Activated CD4-positive, alpha-beta T cell treated with anti-CD3 and anti-CD28 coated beads for 48 hours (primary cell): ENCODE measurements at places on chromosomes 7 and 10.

DNA sequence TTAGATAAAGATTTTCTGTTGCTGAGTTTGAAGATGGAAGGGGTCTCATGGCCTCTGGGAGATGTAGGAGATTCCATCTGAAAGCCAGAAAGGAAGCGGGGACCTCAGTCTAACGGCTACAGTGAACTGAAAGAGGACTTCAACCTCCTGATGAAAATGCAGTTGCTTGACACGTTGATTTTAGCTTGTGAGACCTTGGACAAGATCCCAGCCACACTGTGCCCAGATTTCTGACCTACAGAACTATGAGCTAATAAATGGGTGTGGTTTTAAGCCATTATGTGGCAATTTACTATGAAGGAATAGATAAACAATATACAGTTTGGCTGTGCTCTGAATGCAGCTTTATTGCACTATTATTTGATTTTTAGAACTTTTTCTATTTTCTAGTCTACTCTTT, 342.3 kb upstream of the SEMA3D start:
- no peak for DNase-seq

DNA sequence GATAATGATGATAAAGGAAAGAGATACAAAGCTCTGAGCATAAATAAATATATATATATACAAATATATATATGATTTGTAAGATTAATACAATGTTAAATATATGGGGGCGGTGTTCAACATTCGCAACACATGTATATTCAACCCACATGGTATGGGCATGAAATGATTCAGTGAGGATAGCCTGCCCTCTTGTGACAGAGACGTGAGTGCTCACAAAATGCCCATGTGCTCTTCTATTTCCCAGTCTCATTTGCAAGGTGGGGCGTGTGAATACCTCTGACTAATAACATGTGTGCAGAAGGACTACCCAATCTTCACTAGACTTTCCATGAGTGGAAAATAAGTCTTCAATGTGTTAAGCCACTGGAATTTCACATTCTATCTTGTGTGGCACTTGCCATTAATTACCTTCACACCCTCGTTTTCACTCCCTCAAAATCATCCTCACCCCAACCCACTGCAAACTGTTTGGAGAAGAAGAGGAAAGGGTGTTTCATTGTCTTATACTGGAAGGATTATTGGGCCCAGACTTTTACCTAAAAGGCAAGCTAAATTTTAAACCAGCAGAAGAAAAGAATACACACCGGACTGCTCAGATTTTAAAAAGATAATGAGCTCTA, 26.9 kb downstream of the ASAH2 start:
- DNase-seq = peak; percentile 38

DNA sequence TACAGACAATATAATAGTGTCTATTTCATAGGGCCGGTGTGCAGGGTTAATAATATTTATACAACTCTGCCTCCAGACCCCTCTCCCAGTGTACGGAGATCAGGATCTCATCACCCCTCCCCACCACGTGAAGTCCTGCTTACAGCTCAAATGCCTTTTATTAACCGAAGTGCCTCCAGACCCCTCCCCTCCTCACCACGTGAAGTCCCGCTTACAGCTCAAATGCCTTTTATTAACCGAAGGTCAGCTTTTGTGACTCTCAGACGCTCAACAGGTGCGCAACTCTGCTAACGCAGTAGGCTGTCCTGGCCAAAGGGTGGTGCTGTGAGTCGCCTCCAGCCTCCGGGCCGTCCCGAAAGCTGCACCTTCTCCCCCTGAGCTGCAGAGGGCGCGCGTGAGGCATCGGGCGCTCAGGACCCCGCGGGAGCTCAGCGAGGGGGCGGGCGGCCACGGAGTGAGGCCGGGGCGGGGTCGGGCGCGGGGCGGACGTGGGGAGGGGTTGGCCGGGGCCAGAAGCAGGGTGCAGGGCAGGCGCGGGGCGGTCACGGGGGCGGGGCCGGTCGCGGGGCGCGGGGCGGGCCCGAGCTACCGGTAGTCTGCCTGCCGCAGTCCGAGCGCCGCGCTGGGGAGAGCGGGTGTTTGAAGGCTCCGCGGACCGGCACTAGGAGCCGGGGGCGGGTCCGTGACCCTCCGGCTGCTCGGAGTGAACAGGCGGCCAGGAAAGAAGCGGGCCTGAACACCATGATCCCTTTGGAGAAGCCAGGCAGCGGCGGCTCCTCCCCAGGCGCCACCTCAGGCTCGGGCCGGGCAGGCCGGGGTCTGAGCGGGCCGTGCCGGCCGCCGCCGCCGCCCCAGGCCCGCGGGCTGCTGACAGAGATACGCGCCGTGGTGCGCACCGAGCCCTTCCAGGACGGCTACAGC, at the start of gene STK17A:
STK17A (plus strand) TSS at position 606 of the 921 bp plus-strand sequence; CDS start at position 742, 136 bp downstream.
- peak; percentile 94 for DNase-seq

DNA sequence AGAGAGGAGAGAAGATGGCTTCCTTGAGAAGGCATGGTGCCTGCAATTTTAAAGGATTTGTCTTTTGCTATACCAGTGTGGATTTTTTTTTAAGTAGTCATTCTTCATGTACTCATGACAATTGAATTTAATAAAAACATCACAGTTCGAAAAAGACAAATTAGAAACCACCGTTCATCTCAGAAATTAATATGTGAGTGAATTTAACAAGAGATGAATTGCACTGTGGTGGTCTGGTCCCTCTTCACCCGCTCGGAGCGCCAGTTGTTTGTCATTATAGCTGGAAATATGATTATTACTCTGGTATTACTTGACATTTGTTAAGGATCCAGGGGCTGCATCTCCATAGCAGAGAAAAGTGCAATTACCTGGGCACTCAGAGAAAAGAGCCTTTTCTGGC, 91.9 kb downstream of the LRRC18 start:
- DNase-seq = no peak

DNA sequence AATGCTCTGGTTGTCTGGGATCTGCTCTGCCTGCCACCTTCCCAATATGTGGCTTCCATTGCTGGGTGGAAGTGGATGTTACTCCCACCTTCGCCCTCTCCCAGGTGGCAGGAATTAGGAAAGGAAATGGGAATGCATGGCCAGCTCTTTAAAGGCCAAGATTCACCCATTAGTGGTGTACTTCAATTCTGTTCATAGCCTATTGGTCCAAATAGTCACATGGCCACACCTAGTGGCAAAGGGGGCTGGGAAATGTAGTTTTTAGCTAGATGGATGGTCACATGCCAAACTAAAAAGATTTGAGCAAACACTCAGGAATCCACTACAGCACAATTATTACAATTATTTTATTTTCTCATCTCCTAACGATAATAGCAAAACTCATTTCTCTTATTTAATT, 135.1 kb downstream of the NPY start:
- no peak for DNase-seq

DNA sequence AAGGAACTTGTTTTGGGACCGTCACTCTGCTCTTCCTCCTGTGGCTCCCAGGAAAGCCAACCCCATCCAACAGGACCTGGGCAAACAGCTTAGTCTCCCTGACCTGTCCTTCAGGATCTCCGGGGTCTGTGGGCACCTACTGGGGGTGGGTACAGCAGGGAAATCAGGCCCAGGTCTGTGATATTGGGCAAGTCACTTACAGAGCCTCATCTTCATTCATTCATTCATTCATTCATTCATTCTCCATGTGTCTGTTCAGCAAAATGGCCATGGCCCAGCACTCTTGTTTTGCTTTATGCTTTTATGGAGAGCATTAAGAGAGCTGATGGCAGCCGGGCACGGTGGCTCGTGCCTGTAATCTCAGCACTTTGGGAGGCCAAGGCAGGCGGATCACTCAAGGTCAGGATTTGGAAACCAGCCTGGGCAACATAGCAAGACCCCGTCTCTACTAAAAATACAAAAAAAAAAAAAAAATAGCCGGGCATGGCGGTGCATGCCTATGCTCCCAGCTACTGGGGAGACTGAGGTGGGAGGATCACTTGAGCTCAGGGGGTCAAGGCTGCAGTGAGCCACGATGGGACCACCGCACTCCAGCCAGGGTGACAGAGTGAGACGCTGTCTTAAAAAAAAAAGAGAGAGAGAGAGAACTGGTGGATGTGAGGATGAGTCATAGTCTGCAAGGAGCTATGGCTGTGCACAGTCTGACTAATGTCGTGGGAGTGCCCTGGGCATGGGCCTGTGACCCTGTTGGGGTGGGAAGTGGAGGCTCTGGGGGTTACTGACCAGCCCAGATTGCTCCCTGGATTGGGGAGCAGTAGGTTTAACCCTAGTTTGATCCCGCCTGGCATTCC, 54.3 kb downstream of the CLIP2 start:
- peak; percentile 20 for DNase-seq

GRCh38 chr7:84191261-84191660, 3.3 kb downstream of the SEMA3A start:
- DNase-seq = no peak

DNA sequence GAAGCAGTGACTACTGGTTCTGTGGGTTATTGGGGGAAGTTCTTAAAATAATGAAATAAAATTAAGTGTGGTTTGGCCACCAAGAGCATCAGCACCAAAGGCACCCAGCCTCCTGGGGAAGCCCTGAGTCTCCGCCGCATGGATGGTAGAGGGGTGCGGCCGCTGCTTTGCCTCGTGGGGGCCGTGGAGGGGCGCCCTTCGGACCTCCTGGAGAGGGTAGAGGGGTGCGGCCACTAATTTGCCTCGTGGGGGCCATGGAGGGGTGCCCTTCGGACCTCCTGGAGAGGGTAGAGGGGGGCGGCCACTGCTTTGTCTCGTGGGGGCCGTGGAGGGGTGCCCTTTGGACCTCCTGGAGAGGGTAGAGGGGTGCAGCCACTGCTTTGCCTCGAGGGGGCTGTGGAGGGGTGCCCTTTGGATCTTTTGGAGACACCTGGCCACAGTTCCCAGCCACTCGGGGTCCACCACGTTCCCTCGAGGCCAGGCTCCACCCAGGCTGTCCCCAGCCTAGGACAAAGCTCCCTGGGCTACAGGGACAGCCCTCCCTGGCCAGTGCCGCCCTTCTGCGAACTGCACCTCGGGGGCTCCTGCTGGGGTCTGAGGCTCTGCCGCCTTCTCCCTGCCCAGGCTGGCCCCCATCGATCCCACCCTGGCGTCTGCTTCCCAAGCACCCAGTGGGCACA, 535.1 kb downstream of the PTPRN2 start:
- no peak for DNase-seq

GRCh38 chr7:137908106-137908505, 61.3 kb upstream of the DGKI start:
- no peak for DNase-seq

GRCh38 chr7:129975309-129975708, 22.5 kb upstream of the UBE2H start:
- DNase-seq = no peak

- no peak for DNase-seq
Measured at GRCh38 chr7:31100445-31100844, 48.3 kb downstream of the ADCYAP1R1 start.
